ENCODE measurements at places on chromosomes 1 and 21.

GRCh38 chr1:186202271-186202764 is 172.7 kb downstream of the TPR start:
- no peak for DNase-seq

- DNase-seq = no peak
Observed at GRCh38 chr1:198205016-198205684, 48.4 kb downstream of the NEK7 start.

- no peak for DNase-seq
Observed at GRCh38 chr1:234009668-234010067, 105.2 kb downstream of the SLC35F3 start.

- no peak for DNase-seq
Observed at GRCh38 chr1:216723274-216723780, at the start of gene ESRRG. Gene ESRRG, minus strand, starts transcription at chr1:216723429. Its CDS starts 130 bp downstream, at chr1:216723299.

GRCh38 chr1:212664409-212665199 is 35.0 kb downstream of the BATF3 start:
- no peak for DNase-seq

DNA sequence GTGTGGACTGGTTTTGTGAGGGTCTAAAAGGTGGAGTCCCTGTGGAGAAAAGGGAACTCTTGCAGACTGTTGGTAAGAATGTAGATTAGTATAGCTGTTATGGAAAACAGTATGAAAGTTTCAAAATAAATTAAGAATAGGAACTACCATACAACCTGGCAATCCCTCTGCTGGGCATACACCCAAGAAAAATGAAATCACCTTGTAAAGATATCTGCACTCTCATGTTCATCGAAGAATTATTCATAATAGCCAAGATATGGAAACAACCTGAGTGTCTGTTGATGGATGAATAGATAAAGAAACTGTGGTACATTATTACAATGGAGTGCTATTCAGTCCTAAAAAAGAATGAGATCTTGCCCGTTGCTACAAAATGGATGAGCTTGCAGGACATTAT is 109.6 kb downstream of the TBX19 start:
- DNase-seq = no peak

GRCh38 chr21:26679284-26679683 is 106.2 kb upstream of the CYYR1 start:
- DNase-seq = no peak

DNA sequence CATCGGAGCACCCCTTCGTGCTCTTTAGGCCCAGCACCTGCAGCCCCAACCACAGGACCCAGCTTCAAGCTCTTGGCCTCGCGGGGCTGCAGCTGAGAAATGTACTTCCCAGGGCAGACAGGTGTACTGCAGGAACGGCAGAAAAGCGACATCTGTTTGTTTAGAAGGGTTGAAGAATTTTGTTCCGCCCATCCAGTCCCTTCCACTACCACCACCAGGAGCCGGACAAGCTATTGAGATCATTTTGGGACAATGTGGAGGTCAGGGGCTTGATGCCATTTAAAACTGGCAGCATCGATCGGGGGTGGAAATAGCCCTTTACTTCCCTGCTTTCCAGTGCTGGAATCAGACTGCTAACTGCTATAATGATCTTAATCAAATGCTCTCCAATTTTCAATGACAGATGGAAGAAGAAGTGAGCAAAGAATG is 1.7 kb downstream of the SERTAD4 start:
- no peak for DNase-seq

GRCh38 chr1:147626739-147627138 is 43.6 kb downstream of the ACP6 start:
- no peak for DNase-seq

- DNase-seq = no peak
Observed at GRCh38 chr1:117093091-117093534, 28.4 kb downstream of the TRIM45 start.

DNA sequence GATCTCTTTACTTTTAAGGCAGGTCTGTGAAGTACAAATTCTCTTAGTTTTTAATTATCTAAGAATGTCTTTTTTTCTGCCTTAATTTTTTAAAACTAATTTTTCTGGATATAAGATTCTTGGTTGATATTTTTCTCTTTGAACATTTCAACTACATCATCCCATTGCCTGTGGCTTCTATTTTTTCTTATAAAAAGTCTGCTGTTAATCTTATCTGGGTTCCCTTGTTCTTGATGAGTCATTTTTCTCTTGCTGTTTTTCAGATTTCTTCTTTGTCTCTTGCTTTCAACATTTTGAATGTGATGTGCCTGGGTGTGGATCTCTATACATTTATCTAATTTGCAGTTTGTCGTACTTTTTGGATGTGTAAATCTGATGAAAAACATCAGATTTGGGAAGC is 525.2 kb upstream of the PBX1 start:
- no peak for DNase-seq

DNA sequence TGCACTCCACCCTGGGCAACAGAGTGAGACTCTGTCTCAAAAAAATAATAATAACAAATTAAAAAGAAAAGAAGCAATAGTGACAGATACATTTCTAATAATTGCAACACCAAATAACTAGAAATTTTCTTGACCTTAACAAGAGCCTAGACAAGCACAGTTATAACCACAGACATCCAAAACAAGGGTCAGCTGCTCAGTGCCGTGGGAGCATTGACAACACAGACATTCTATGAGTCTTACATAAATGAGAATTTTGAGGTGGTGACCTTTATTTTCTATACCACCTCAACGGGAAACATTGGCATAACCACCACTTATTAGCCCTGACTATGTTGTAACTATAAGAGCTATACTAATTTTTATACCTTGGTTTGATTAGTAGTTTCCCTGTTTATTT is 156.1 kb downstream of the NR5A2 start:
- no peak for DNase-seq

GRCh38 chr1:20282533-20282932 is 8.1 kb upstream of the VWA5B1 start:
- DNase-seq = no peak

- DNase-seq = no peak
Observed at GRCh38 chr21:15895142-15896106, 165.6 kb downstream of the USP25 start.

DNA sequence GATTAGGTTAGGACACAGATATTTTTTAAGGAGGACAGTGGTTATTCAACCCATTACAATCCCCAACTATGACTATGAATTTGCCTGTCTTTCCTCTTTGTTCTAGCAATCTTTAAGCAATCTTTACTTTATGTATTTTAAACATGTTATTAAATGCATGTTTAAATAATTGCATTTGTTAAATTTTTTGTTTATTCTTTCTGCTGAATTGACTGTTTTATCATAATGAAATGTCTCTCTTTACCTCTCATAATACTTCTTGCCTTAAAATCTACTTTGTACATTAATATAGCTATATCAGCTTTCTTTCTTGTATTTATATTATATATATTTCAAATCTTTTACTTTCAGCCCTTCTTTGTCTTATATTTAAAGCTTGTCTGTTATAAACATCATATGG is 46.1 kb downstream of the CR1L start:
- DNase-seq = no peak

- DNase-seq = peak; percentile 75
Observed at GRCh38 chr1:92538048-92538412, 51.3 kb upstream of the GFI1 start.

DNA sequence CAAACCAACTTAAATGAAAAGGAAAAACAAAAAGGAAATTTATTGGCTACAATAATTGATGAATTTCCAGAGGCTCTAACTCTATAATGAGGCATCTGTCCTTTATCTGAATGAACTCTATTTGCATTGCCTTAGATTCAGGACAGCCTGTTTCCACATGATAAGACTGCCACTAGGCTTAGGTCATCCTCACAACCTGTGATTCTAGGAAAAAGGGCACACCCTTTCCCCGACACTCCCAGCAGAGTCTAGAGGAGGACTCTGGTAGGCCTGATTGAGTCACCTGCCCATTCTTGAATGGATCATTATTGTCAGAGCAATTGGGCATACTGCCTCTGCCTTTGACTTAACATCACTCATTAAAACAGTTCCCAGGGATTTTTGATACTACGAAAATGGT is 262.8 kb downstream of the TPR start:
- no peak for DNase-seq

- no peak for DNase-seq
Observed at GRCh38 chr1:229133811-229134210, 137.1 kb upstream of the RAB4A start.

DNA sequence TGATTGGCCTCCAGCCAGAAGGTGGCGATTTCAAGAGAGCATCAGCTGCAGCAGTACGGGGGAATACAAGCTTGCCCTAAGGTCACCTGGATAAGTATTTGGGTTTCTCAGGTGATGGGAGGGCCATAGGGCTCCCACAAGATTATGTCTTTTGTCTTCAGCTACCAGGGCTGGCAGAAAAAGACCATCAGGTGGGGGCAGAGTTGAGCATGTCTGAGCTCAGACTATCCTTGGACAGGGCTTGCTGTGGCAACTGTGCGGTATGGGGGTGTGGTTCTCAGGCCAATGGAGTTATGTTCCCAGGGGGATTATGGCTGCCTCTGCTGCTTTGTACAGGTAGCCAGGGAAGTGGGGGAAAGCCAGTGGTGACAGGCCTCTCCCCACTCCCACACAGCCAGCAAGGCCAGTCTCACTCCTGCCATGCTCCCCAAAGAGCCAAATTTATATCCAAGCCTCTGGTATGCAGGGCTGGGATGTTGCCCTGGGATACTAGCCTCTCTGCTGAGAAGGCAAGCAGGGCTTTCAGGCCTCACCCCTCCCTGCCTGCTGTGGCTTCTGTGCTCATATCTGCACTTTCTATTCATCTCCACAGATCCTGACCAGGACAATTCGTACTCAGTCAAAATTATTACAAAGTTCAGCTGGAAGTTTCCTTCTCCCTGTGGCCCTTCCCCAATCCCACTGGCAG is 26.6 kb upstream of the CD84 start:
- DNase-seq = no peak

- no peak for DNase-seq
Observed at GRCh38 chr1:14328685-14329084, 269.8 kb upstream of the KAZN start.

- DNase-seq = no peak
Observed at GRCh38 chr21:26909972-26910371, 56.9 kb downstream of the ADAMTS5 start.

GRCh38 chr1:178310685-178311105 is 186.1 kb downstream of the CLEC20A start:
- peak; percentile 30 for DNase-seq

DNA sequence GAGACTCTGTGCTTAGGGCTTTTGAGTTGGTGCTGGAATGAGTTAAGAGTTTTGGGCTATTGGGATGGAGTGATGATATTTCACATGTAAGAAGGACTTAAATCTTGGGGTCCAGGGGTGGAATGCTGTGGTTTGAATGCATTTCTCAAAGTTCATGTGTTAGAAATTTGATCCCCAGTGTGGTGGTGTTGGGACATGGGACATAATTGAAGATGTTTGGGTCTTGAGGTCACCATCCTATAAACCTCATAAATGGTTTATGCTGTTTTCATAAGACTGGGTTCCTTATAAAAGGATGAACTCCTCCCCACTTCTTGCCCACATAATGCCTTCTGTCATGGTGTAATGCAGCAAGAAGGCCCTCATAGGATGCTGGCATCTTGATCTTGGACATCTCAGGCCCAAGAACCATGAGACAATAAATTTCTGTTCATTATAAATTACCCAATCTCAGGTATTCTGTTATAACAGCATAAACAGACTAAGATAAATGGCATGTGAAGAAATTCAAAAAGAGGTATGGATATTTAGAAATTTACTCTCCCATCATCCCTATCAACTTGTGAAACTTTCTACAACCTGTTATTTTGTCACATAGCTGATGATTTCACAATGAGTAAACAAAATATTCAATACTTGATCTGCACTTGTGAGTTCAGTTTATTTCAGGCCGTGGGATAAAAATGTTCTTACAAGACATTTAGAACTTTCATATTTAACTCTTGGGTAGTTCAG is 48.0 kb upstream of the NEK7 start:
- DNase-seq = no peak

GRCh38 chr1:16078925-16079656 is 5.6 kb upstream of the FAM131C start:
- peak; percentile 78 for DNase-seq

DNA sequence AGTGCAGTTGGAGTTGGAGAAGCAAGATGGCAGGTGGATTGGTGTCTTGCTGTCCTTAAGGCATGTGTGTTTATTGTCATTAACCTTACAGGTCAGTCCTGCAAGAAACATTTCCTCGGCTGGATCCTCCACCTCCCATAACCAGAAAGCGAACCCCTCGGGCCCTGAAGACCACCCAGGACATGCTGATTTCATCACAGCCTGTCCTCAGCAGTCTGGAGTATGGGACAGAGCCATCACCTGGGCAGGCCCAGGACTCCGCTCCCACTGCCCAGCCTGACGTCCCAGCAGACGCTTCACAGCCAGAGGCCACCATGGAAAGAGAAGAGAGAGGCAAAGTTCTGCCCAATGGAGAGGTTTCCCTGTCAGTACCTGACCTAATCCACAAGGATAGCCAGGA is 1.6 kb downstream of the C1orf226 start:
- no peak for DNase-seq

DNA sequence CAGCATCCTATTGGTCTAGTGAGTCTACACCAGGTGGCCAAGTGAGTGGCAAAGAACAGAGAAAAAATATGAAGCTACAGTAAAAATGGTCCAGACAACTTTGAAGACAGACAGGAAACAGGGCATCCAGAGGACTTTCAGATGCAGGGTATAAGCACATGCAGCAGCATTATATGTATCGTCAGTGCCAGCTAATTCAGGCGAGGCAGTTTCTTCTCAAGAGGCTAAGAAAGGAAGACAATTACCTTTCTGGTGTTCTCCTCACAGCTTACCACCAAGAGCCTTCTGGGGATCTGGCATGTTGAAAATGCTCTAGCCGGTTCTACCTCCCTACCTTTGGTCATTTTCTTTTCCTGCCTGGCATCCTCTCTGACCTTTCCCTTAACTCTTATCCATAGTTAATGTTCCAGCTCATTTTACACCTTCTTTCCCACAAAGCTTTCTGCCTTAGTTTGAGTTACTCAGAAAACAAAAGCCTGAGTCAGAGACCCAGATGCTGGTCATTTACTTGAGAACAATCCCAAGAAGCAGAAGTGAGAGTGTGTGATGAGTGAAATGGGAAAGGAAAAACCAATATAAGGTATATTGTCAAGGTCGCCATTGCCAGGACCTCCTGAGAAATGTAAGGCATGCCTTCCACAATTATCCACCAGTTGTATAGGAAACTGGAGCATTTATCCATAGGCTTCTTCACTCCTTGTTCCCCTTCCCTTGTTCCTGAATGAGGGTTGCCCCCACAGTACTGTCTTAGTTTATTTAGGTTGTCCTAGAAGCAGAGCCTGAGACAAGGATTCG is 444.1 kb downstream of the PLPP3 start:
- no peak for DNase-seq

- no peak for DNase-seq
Observed at GRCh38 chr1:225700164-225700821, 47.4 kb upstream of the ENAH start.
